ENCODE measurements at places on chromosomes 5 and 9.

DNA sequence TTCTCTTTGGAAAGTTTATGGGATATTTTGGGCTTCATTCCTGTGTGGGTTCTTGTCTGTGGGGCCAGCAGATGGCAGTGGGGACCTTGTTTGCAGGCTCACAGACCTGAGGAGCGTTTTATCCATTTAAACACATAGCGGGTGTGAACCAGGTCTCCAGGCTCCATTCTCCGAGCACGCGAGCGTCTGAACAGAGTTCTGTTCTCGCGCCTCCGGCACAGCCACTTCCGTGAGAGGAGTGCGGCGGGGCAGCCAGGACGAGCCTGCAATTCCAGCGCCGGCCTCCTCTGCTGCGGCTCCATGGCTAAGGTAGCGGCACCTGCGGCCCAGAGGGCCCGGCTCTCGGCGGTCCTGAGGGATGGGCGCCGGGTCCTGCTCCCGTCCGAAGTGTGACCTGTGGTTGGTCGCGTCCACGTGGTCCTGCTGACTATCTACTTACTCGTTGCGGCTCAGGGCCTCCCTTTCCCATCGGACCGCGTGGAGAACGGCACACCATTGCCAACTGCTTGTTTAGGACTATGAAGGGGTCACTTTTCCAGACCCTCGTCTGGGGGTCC, 7.3 kb downstream of the NRARP start:
- no peak for DNase-seq

GRCh38 chr5:155727512-155728145, 599.3 kb upstream of the SGCD start:
- DNase-seq: no peak

DNA sequence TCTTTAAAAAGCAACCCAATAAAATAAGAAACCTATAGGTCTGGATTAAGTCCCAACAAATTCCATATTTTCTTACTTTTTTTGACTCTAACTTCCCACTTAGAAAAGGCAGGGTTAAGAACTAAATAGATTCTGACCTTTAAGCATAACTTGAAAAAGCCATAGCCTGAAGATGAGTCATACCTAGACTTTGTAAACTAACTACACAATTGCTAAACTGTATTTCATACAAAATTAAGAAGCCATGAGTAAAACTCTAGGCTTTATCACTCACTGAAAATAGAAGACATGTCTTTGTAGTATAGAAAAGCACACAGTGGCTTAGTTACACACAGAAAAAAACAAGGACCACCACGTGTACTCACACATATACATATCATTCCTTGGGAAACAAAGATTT, 51.5 kb downstream of the MLLT3 start:
- DNase-seq: peak; percentile 20

GRCh38 chr5:38925154-38925925, 79.5 kb downstream of the OSMR start:
- no peak for DNase-seq

GRCh38 chr5:71587766-71588532, 809 bp downstream of the MCCC2 start:
- no peak for DNase-seq

- DNase-seq: no peak
These were observed 80.0 kb downstream of the SEMA4D start for GRCh38 chr9:89417832-89418473.

GRCh38 chr5:3595006-3595961, at the start of gene IRX1:
TSS of gene IRX1 (plus strand) at chr5:3595832. CDS start at chr5:3596106, 274 bp downstream.
- DNase-seq: no peak
